ENCODE measurements at places on chromosomes 4 and X. TPM values are rescaled to one million over a fixed set of nuclear protein-coding genes. Genes with fewer than 3 reads are reported as not detected.

USP17L17 gene
- not detected for total RNA-seq

RIBC1 gene
- 0.44 TPM for total RNA-seq

MED28 gene
- total RNA-seq: 55.5 TPM

GUCY1A1 gene
- total RNA-seq: not detected

DNA sequence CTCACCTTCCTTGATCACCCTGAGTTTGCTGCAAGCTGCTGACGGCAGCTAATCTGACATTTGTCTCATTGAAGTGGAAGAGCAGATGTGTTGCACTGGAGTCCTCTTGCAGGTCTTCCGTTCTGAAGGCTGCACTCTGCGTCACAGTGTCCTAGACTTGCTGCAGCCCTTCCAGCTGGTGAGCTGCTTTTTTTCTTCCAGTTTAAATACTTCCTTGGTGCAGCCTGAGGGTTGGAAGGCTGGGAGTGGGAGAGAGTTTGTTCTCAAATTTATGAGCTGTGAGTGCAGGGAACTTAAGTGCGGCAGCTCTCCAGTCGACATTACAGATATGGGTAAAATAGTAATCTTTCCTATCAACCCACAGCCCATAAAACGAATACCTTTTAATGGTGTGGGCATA is 303.6 kb upstream of the FAT1 start:
- no peaks in the 10 kb centered on the region for H3K36me3 ChIP-seq
- DNase-seq: no peak
- no peaks in the 10 kb centered on the region for H3K27me3 ChIP-seq
- H3K4me3 ChIP-seq: no peak overlapping the region

Measured in activated CD4-positive, alpha-beta T cell treated with anti-CD3 and anti-CD28 coated beads, Interleukin-2, amount 10 ng/mL, durations not matched to agents 24 days and 14 days (primary cell).